ENCODE measurements at places on chromosomes 3 and 15.
A peak's percentile ranks its signal among the peaks of the same experiment; 100 is the strongest.

GRCh38 chr3:12954891-12955650 lies 113.7 kb upstream of the RPL32 start:
- DNase-seq, result no peak

DNA sequence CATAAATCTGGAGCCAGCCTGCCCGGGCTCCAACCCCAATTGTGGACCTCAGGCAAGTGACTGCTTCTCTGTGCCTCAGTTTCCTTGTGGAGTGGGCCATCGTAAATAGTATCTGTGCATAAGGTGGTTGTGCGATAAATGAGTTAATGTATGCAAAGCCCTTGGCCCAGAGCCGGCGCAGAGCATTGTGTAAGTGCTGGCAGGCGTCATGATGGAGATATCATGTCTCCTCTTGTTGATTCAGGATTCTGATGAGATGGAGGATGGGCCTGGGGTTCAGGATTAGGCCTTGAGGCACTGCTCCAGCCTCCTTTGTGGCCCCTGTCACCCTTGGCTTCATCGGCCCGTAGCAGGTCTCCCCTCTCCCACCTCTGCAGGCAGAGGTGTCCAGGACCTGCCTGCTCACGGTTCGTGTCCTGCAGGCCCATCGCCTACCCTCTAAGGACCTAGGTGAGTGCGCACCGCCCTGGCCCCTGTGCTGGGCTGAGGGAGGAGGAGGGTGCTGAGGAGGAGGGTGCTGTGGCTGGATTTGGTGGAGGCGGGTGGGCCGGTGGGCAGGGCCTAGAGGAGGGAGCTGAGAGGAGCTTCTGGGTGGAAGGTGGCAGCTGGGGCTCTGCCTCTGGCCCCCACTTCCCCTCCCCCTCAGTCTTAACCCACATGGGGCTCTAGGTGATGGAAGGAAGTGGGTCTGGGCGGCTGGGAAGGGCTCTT lies 1.3 kb downstream of the PLA2G4B start:
- DNase-seq, result no peak

GRCh38 chr15:89489376-89489775 lies 7.0 kb downstream of the RHCG start:
- no peak for DNase-seq

GRCh38 chr15:96166223-96167200 lies 164.0 kb upstream of the NR2F2 start:
- DNase-seq, result no peak

- DNase-seq, result no peak
Observed at GRCh38 chr3:122063908-122064307, 8.7 kb downstream of the CD86 start.

DNA sequence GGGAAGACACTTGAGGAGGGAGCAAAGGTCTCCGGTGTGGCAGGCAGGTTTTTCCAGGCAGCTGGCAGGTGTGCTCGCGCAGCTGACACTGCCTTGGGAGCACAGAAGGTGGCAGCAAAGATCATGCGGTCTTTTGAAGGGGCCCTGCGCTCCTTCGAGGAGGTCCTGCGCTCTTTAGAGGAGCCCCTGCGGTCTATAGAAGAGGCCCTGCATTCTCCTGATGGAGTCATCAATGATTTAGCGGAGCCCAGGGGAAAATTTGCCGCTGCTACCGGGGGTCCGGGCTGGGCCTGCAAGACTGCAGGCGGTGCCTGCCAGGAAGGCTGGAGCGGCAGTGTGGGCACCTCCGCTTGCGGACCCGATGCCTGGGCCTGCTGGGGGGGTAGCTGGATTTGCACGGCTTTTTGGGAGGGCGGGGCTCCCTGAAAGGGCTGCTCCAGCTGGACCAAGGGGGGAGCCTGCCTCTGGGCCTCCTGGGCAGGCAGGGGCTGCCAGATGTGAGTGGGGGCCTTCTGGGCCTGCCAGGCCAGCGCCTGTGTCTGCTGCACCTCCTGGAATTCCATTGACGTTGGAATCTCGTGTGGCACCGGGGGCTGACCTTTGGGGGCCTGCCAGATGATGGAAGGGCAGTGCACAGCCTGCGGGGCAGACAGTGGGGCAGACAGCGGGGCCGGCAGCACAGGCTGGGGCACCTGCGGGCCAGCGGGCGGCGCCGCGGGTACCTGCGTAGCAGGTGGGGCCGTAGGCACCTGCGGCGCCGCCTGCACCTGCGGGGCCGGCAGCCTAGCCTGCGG lies 2.1 kb downstream of the MAGEL2 start:
- no peak for DNase-seq

DNA sequence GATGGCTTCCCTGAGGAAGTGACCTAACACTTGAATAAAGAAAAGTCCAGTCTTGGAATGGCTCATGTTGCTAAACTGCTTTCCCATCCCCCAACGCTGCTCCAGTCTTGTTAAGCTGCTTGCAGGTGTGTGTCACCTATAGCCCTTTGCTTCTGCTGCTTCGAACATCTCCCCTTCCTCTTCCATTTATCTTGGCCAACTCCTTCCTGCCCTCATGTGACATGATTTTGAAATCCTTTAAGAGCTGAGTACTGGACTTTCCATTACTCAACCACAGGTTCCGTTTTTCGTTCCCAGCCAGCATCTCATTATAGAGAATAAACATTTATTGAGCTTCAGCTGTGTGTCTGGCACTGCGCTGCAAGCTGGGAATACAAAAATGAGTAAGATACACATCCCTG lies 1.7 kb downstream of the ATG7 start:
- no peak for DNase-seq

DNA sequence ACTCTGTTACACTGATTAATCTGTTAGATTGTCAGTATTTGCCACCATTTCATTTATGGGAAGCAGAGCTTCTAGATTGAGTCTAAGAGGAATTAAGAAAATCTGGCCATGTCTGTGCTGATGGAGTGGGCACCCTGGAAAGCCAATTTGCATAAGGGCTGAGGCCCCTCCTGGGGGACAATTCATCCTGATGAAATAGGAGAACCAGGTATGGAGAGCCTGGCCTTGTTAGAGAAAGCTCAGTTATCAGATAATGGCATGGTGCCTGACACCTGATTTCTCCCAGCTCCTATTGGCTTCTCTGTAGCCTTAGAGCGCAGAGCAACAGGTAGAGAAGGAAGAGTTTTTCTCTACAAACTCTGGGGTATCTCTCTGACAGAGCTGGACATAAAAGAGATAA lies 114.2 kb downstream of the EBLN2 start:
- DNase-seq, result no peak

DNA sequence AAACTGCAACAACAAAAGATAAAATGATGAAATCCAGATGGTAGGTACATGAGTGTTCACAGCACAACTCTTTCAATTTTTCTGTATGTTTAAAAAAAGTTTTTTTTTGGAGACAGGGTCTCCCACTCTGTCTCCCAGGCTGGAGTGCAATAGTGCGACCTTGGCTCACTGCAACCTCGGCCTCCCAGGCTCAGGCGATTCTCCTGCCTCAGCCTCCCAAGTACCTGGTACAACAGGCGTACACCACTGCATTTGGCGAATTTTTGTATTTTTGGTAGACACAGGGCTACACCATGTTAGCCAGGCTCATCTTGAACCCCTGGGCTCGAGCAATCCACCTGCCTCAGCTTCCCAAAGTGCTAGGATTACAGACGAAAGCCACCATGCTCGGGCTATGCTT lies 18.6 kb downstream of the LRRFIP2 start:
- no peak for DNase-seq

DNA sequence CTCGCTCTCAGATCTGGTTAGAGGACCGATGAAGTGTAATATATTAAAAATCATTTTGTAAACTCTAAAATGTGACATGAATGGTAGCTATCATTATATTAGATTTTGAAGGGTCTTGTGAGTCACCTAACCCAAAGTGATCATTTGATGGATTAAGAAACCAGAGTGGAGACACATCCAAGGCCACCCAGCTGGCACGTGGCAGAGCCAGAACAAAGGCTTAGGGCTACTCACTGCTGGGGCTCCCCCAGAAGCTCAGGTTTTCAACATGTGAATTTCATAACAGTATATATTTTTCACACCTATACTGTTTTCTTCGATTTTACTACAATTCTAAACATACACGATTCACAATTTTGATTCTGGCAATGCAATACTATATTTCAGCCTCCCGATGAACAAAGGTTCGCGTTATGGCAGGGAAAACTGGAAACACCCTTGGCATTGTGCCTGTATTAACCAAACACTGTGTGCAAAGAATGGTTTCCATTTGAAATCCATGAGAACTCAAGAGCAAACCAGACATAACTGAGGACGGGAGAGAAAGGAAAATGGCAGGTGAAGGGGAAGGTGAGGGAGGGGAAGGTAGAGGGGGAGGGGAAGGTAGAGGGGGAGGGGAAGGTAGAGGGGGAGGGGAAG lies 88.9 kb downstream of the ADAMTS17 start:
- no peak for DNase-seq

DNA sequence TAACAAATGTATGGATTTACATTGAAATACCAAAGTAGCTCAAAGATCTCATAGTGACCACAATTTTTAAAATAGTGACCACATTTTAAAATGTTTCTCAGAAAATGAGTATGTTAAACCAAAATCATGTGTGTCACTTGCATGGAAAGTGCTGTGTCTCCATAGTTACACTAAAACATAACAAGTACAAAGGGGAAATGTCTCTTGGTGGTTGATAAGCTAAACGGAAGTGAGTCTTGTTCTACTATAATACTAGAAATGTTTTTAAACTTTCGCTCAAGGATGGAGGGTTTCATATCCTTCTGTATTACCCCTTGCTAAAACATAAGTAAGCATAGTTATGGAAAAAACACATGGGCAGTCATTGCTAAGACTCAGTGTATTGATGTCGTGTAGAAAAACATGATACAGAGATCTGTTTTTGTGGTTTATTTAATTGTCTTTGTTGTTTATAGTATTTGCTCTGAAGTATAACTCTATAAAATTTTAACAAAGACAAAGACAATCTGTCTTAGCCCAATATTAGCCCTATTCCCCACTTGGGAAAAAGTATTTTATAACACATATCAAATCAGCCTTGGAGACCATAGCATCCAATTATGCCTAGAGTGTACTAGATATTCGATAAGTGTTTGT lies 27.0 kb upstream of the DENND4A start:
- DNase-seq, result no peak

DNA sequence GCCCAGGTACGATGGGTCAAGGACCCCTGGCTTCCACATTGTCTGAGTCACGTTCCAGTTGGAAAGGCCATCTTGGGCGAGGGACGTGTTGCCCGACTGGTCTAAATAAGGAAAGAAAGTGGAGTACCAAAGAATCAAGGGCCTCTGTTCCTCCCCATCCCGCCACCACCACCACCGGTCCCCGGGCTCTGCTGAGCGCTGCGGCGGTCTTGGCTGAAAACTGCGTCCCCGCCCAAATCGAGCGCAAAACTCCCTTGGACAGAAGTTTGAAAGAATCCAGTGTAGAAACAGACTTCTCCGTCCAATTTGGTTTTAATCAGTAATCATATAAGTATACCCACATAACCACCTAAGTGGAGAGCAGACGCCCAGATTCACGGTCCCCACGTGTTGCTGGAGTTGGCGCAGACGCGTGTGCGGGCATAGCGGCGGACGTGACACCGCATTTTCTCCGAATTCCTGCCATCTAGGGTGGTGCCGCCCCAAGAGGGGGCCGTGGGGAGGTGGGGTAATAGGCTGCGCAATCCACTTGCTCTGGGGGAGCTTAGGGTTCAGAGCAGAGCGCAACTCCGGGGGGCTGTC lies 243.8 kb upstream of the TOPAZ1 start:
- no peak for DNase-seq

DNA sequence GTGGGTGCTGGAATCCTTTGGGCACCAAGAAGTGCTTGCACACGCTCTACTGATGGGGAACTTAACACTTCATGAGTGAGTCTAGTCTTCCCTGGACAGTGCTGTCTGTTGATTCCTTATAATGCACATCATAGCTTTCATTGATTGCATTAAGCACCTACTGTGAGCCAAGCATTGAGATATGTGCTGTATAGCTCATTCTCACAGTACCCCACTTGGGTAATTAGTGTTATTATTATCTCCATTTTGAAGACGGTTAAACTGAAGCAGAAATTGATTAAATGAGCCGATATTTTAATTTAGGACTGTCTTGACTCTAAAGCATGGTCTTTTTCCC lies 504 bp upstream of the PDHB start:
- DNase-seq, result no peak

DNA sequence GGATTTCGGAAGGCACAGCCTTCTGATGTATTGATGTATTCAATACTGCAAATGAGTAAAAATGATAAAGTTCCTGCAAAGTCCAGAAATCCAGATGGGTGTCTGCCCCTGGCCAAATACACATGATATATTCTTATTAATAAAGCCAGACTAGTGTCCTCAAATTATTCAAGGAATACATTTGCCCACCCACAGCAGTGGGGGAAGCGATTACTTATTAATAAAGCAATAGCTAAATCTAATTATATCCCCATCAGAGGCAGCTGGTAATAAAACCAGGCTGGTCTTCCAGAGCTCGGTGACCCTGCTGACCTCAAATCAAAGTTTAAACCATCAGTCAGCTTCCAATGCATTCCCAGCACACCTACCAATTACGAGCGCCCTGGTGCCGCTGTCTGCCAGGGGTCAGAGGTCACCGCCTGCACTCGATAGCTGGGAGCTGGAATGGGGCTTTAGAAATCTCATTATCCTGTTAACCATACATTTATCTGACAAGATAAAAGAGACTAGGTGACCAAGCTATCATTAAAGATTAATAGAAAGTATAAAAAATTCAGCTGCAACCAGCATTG lies 330.3 kb downstream of the UACA start:
- no peak for DNase-seq

- no peak for DNase-seq
Observed at GRCh38 chr15:84804005-84804900, 12.9 kb upstream of the ALPK3 start.

GRCh38 chr3:133833267-133833666 lies 27.7 kb downstream of the SRPRB start:
- no peak for DNase-seq

GRCh38 chr3:11118181-11118682 lies 36.1 kb upstream of the HRH1 start:
- DNase-seq, result no peak

DNA sequence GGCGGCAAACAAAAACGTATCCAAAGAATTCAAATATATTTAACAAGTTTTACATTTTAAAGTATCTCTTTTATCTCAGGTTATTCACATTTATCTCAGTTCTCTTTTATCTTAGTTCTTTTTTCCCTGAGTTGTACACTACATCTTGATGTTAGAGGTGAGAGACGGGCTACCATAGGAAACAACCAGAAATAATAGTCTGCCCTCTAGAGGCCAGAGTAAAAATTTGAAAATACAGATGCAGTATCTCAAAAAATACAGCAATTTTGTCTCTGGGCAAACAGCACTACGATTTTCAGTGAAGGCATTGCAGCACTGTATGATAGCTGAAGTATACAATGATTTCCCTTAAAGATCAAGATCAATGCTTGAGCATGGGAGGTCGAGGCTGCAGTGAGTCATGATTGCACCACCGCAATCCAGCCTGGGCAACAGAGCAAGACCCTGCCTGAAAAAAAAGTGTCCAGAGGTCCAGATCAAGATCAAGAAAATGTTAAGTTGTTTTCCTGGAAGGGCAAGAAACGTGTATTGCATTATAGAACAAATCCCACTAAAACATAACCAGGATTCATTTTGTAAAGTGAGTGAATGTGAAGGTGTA lies 82.6 kb upstream of the ATP11B start:
- DNase-seq, result peak; percentile 50

DNA sequence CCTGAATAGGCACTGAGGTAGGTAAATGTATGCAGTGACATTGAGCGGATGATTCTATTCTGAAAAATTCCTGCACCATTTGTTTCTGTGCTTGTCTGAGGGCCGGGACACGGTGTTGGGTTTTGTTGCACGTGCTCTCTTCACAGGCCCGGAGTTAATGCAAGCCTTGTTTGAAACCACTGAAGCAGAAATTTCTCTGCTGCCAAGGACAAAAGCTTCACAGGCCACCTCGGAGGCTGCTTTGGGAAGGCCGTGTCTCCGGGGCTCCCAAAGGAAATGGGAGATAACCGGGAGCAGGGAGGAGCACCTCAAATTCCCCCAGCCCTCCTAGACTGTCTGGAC lies 179.4 kb downstream of the OPA1 start:
- DNase-seq, result no peak

Measured in RKO (cell line).